ENCODE measurements at places on chromosomes 11 and 22.
A peak's percentile ranks its signal among the peaks of the same experiment; 100 is the strongest.

DNA sequence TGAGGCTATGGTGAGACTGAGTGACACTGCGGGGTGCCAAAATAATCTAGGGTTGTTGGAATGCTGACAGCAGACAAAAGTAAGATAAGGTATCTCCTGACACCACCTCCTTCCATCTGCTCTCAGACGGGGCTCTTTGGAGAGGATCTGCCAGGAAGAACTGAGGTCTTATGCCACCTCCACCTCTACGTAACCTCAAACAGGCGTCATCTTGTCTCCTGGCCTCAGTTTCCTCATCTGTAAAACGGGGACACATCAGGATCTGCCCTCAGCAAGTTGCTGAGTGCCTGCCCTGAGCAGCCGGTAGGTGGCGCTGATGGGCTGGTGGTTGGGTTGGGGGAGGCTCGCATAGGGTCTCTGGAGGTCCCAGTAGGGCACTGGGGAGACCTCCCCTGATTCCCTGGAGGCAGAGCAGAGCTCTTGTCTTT lies 1.7 kb upstream of the MYEOV start:
- DNase-seq: peak; percentile 60

DNA sequence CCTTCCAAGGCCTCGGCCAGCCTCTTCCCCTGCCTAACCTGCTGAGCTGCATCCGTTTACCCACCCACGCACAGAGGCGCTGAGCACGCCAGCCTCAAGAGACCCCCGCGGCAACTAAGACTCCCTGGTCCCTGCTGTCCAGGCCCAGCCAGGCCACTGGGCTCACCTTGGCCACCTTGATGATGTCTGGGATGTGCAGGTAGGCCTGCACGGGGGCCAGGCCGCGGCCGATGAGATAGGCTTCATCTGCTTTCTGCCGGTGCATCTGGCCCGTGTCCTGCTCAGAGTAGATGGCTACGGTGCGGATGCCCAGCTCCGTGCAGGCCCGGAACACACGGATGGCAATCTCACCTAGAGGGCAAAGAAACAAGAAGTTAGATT lies 14.6 kb downstream of the LRFN4 start:
- no peak for DNase-seq

DNA sequence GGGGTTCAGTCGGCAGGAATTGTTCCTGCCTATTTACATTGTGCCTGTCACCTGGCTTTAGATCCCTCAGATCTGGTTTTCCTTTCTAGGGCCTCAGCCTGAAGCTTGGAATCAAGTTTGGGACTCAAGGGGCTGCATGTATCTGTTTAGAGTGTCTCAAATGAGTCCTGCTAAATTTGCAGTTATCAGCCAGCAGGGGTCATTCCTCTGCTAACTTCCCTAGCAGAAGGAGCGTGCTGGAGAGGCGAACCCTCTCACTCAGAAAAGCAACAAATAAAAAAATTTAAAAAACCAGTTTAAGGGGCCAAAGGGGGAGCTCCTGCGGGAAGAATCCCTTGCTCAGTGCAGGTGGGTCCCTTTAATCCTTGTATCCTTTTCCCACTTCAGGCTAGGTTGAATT lies 1220.2 kb downstream of the JRKL start:
- DNase-seq: no peak

- DNase-seq: peak; percentile 80
Measured at GRCh38 chr11:75535071-75535470, 9.3 kb upstream of the GDPD5 start.

GRCh38 chr11:69217276-69218105 lies 61.8 kb downstream of the SMIM38 start:
- DNase-seq: no peak

DNA sequence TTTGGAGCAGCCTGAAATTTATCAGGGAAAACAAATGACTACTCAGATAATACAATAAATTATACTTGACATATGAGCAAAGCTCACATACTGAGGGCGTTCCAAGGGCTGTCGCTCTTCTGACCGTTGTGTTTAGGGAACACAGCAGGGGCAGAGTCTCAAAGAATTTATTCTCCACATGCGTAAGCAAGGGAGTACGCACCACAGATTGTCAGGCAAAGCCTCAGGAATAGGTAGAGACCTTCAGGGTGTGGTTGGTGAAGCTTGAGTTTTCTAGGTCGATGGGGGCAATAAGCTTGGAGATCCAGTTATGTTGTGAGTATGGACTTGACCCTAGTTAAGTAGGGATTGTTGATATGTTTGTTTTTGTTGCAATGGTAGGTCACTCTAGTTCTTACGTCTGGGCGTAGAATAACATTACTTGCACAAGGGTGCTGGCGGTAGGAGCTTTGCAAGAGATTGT lies 830 bp downstream of the ACAT1 start:
- no peak for DNase-seq

DNA sequence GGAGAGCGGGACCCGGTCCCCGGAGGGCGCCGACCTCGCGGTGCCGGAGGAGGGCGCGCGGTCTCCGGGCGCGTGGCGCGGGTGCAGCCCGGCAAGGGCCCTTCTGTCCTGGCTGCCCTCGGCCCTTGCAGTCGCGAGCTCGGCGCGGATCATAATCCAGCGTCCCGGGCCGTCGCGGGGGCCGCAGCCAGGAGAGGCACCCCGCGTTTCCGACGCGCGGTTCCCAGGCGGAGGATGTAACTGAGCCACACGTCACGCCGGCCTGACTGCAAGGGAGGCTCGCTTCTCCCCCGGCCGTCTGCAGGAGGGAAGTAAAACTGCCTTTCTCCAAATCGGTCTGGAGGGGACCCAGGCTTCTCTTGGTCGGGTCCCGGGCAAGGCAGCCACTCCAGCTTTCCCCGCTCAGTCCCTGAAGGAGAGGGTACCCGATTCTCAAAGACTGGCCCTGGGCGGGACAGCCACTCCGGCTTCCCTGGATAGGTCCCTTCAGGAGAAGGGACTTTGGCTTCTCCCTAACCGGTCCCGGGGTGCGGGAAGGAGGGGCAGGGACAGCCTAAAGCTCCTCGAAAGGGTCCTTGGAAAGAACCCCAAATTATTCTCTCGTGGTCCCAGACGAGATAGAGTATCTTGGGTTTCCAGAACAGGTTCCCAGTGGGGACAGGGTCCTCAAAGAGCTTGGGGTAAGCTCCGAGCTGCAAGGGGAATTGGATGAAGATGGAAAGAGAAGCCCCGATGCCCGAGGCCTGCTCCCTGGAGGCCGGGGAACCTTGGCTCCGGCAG lies 836 bp downstream of the SPON1 start:
- DNase-seq: peak; percentile 48
